Cortex of kidney (tissue), 1 donor: ENCODE measurements at places on chromosomes 6 and 20.

GRCh38 chr6:33197431-33198048 is 2.9 kb downstream of the RXRB start:
- no peak for DNase-seq

- DNase-seq: no peak
These were observed 335.8 kb downstream of the CDKAL1 start for GRCh38 chr6:20870021-20870420.

GRCh38 chr6:162866656-162867055 is 138.9 kb downstream of the PACRG start:
- DNase-seq: no peak

GRCh38 chr20:571754-572441 is 28.3 kb upstream of the CSNK2A1 start:
- no peak for DNase-seq

DNA sequence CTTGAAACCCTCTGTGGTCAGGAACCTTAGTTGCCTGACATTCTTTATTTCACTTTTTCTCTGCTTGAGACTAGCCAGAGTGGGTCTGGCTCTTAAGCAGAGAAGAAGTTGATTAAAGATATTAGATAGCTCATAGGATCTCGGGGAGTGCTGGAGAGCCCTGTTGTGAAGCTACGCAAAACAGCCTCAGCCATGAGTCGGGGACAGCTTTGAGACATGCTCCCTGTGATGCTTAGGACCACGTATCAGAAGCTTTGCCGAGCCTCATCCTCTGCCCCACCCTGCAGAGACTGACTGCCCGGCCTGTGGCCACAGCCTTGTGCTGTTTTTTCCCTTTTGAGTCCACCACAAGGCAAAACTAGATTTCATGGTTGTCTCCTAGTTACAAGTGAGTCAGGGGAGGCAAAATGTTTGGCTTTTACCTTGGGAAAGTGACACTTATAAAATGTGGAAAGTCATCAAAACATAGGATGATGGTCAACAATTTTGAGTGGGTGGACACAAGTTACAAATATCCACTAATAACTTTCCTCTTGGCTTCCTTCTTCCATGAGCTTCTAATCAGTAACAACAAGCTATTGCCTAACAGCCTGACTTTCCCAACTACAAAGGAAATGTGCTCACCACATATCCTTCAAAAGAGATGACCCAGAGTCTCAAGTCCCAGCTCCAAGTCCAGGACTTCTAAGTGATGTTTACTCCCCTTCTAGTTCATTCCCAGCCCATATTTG is 108.4 kb downstream of the JAG1 start:
- DNase-seq: no peak

DNA sequence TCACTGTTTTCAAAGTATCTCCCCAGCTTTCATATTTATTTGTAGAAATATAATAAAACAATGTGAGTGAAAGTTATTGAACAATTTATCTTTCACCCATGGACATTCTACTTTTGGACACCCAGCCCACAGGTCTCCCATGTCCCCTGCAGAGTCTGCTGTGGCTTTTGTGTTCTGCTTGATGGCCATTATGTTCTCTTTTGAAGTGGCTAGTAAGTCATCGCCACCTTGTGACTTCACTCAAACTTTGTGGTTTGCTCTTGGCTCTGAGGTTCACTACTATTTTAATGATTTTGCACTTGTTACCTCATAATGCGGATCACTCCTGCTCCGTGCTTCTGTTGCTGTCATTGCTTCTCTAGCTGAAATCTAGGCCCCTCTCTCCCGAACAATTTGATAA is 10.2 kb upstream of the DEFB113 start:
- no peak for DNase-seq

DNA sequence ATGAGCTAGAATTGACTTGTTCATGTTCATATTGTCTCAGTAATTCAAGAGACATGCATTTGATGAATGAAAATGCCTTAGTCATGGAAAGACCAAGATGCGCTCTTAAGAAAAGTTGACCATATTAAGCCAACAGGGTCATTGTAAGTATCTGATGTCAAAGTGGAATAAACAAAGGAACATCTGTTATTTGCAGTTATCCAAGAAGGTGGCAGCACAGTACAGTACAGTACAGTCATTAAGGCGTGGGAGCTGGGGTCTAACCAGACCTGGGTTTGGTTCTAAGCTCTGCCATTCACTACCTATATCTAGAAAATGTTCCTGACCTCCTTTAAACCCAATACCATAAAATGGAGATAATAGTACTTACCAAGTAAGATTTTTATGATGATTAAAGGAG is 178.1 kb downstream of the BACH2 start:
- DNase-seq: no peak

- DNase-seq: no peak
These were observed 4.6 kb upstream of the IER3 start for GRCh38 chr6:30748851-30749540.

- DNase-seq: no peak
These were observed 15.4 kb downstream of the RPS6KA2 start for GRCh38 chr6:166611631-166612030.

- DNase-seq: no peak
These were observed 90.1 kb downstream of the CRYBG1 start for GRCh38 chr6:106450653-106451052.

DNA sequence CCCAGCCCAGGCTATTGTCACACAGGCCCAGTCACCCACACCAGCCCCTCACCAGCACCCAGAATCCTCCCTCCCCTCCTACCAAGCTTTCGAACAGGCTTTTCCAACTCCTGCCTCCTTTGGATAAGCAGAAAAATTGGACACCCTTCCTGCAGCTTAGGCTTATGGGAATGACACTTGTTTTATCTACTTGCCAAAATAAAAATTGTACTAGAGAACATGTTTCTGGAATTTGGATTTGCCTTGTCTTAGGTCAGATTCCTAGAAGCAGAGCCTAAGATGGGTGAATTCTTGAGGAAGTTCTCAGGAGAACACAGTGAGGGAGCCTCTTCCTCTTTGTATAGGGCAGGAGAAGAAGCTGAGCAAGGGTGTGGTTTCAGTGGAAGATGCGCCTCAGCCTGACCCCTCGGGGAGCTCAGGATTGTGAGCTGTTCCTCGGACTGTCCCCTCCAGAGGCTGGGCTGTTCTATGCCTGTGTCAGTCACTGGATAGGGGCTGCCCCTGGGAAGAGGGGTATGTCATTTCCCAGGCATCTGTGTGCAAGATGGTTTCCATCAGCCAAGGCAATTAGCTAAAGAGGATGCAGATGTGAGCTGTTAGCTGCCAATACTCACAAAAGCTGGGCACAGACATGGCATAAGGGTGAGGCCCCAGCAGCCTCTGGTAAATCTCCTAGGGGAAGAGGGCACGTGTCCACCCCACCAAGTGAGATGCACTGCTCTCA is 33.9 kb downstream of the ITPR3 start:
- DNase-seq: no peak

- DNase-seq: no peak
These were observed 284.7 kb upstream of the HSF2 start for GRCh38 chr6:122114717-122115116.

DNA sequence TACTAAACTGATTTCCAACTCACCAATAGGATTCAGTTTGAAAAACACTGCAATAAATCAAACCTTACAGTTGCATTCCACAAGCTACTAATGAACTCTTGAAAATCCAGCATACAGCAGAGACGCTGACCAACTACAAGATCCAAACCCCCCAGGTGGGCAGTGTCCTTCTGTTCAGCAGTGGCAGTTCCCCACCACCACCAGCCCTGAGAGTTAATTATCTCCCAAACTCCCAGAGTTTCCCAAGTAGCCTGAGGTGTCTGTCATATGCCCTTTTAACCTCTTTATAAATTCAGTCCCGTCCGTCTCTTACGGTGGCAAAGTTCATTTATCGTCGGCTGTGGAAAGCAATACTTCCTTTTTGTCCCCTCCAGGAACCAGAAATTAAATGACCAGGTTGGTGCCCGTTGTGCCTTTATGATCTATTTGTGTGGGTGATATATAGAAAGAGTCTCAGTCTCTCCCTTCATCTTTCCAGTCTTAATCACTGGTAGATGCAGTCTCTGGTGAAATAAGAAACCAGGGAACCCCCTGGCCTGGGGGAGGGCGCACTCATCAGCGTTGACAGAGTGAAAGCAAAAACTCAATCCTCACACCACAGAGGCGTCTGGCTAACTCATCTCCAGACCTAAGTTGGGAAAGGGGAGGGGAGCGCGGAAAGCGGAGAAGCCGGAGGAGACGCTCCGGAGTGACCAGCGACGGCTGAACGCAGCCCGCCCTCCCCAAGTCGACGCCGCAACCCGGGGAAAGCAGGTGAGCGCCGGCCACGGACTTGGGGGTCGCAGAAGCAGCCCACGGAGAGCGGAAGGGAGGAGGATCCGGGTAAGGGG is 717 bp downstream of the MRPL14 start:
- DNase-seq: no peak

DNA sequence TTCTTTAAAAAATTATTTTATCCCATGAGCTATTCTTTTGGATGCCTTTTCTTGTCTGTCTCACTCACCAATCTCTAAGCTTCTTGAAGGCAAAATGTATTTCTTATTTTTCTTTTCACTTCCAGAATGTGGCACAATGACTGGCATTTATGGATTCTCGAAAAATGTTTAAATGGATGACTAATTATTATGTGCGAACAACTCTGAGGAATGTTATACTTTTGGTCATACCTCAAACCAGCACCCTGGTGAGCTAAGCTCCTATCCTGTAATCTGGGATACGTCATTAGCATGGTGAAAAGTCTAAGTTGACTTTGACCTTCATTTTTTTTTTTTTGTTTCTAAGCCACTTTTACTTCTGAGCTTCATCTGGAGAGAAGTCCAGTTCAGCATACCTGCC is 214.0 kb upstream of the CEP162 start:
- DNase-seq: no peak

GRCh38 chr6:27514906-27515495 is 42.1 kb upstream of the ZNF184 start:
- DNase-seq: no peak

DNA sequence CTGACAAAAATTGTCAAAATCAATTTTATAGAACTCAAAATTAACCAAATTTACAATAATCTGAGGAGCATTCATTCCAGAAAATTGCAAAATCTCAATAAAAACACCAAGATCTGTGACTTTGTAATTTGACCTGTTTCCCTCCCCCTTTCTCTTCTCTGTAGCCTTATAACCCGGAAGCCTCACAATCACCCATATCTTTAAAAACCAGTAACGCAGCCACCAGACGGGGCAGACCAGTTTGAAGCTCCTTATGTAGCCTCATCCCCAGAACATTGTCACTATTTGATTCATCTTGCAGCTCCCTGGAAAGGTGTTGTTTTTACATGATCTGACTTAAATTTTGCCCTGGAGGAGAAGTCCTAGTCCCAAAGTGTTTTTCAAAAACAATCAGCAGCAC is 27.5 kb upstream of the TGM6 start:
- DNase-seq: no peak

DNA sequence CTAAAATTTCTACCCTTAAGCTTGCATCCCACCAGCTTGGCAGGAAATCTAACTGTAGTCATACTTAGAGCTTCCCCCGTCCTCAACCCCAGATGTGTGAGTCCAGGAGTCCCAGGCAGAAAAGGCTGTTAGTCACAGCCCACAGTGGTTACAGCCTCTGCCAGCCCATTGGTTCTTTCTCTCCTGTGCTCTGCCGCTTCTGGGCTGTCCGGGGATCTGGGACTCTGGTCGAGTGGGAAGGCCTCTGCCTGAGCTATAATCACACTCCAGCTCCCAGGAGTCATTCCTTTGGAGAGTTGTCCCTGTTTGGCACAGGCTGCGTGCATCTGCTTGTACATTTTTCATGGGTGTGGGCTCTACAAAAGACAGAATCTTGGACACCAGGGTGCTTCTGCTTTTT is 45.6 kb upstream of the FYN start:
- no peak for DNase-seq

GRCh38 chr6:16706911-16707783 is 54.1 kb downstream of the ATXN1 start:
- DNase-seq: no peak
